ENCODE measurements at places on chromosomes 5 and 9.

DNA sequence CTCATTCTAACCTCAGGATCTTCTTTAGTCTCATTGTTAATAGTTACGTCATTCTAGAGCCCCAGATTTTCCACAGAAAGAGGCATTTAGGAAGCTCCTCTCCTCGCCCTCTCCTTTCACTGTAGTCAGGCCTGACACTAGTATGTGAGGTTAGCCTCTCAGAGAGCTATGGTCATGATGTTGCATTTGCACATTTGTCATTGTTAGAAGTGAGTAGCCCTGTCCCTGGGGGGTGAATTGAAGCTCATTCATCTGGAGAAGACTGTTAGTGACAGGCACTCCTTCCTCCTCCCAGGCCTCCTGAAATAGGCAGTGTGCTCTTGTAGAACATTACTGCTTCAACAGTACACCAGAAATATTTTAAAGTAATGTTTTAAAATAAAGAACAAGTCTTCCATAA is 26.6 kb upstream of the LRRTM2 start:
- no peak for DNase-seq

GRCh38 chr9:114770991-114771390 is 34.8 kb downstream of the TNFSF15 start:
- no peak for DNase-seq

DNA sequence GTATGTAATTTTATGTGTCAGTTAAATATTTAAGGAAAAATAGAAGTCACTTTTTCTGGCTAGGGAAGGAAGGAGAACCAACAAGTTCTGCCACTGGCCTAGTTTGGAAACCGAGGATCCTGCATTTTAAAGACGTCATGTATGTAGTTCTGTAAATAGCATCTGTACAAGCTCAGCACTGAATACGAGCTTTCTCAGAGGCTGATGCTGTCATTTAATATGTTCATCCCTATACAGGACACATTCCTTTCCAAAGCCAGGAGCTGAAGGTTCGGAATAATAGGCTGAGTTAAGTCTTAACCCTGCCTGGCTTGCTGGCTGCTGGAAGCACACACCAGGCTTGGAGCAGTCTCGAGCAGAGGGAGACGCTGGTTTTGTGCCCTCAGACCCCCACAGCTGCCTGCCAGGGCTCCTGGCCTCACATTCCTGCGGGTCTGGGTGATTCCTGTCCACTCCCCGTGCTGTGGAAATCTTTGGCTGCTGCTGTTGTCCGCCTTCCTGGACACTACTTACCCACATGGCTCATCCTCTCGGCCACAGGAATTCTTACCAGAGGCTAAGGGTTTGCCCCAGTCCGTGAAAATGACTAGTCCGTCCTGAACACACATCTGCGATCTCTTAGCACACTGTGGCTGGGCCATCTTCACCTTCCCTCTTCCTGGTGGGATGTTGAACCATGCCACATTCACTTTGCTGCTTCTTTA is 36.6 kb downstream of the SLC46A2 start:
- DNase-seq = no peak

GRCh38 chr9:98204692-98205091 is 12.3 kb upstream of the CORO2A start:
- DNase-seq = no peak

DNA sequence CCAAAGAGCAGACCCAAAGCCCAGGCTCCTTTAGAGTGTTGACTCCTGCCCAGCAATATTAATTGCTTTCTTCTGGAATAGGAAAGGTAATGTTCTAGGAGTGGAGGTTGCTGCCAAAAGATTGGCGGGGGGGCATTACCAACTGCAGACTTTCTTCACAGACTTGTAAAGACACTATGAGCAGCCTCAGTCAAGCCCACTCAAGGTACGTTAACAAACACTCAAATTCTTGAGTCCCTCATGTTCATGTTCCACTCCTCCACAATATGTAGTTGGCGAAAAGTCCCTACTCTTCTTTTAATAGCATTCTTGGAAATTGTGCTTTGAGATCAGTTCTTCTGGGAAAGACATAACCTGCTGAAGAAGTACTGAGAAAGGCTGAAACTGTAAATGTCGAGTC is 409.2 kb upstream of the KIF2A start:
- no peak for DNase-seq

All from right lung (tissue), 10 donors.